Right ventricle myocardium inferior (tissue), 1 donor: ENCODE measurements at places on chromosomes 6 and 20. TPM values are rescaled to one million over a fixed set of nuclear protein-coding genes. Genes with fewer than 3 reads are reported as not detected.

Gene C6orf52
- 0.49 TPM for total RNA-seq

- no peak for DNase-seq
Measured at GRCh38 chr20:10665791-10666190, 8.0 kb downstream of the JAG1 start.

DNA sequence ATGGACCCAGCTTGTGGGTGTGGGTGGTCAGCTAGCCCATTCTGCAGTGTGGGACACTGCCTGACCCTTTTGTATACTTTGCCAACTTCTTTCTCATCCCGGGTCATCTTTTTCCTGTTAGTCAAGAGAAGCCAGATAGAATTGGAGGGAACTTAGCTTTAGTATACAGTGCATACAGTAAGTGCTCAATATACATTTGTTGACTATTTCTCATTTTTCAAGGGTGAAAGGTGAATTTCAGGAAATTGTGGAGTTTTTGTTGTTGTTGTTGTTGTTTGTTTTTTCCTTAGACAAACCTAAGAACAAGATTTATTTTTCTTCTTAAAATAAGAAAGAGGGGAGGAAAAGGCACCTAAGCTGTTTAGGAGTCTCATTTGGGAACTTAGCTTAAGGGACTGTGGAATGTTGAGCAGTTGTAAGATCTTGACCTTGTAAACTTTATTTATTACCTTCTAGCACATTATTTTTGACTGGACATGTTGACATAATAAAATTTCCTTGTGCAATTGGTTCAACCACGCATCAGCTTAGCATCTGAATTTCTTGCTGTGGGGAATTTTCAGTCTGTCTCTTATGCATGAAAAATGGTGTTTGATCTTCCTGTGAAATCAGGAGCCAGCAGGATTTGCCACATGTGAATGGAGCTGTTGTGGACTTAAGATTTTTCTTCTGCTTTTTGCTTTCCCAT is 113.6 kb downstream of the ARID1B start:
- no peak for DNase-seq

GRCh38 chr20:2795451-2795850 is 5.0 kb downstream of the CPXM1 start:
- no peak for DNase-seq

DNA sequence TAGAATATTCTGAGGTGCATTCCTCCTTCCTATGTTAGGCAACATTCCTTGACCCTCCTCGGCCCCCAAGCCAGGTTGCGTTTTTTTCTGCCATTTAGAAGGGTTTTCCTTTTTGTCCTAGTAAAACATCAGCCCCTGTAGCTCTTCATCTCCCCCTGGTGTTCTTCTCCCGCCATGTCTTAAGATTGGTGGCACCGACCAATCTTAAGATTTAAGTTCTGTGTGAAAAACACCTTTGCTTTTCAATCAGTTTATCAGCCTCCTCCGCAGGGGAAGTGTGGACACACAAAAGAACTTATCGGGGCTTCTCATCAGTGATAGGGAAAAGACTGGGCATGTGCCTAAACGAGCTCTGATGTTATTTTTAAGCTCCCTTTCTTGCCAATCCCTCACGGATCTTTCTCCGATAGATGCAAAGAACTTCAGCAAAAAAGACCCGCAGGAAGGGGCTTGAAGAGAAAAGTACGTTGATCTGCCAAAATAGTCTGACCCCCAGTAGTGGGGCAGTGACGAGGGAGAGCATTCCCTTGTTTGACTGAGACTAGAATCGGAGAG is 719 bp upstream of the EDN1 start:
- no peak for DNase-seq

DNA sequence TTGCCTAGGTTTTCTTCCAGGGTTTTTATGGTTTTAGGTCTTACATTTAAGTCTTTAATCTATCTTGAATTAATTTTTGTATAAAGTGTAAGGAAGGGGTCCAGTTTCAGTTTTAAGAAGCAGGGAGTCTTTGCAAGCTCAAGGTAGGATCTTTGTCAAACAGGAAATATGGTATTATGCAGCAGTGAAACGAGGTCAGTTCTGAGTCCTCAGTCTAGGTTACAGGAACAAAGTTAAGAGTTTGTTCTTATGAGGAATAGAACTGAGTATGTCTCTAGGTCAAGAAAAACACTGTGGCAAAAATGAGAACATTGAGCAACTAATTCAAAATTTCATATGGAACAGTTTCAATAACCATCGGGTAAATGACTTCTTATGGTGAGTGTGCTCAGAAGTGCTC is 63.6 kb downstream of the GCLC start:
- no peak for DNase-seq
